Tibial nerve (tissue), 4 donors: ENCODE measurements at places on chromosomes 6 and 20. TPM values are rescaled to one million over a fixed set of nuclear protein-coding genes. Genes with fewer than 3 reads are reported as not detected.

TMEM217 gene
- total RNA-seq, result 1.2 TPM

DNA sequence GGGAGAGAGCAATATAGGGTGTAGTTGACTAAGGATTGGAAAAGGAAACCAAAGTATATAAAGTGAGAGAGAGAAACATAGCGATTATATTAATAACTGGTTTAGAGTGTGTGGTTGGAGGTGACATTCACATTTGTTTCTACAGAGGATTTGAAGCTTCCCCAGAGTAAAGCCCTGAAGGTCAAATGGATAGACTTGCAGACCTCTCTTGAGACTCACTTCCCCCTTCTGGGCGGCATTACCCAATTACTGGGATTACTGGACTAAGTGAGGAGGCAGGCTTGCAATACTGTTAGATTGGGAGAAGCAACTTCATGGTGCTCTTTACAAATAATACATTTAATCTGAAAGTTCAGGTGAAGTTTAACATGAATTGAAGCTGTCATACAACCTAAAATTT is 10.7 kb downstream of the FIG4 start:
- no peak for DNase-seq

DNA sequence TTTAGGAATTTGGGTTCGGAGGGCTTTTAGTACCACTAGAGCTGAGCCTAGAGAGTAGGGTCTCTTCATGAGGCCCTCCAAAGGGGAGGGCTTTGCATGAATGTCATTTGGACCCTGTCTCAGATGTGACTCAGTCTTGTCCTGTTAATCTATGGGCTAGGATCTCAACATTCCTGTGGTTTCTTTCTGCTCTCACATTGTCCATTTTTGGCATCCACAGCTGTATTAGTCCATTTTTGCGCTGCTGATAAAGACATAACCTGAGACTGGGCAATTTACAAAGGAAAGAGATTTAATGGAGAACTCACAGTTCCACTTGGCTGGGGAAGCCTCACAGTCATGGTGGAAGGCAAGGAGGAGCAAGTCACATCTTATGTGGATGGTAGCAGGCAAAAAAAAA is 61.0 kb downstream of the CRYBG1 start:
- no peak for DNase-seq

DNA sequence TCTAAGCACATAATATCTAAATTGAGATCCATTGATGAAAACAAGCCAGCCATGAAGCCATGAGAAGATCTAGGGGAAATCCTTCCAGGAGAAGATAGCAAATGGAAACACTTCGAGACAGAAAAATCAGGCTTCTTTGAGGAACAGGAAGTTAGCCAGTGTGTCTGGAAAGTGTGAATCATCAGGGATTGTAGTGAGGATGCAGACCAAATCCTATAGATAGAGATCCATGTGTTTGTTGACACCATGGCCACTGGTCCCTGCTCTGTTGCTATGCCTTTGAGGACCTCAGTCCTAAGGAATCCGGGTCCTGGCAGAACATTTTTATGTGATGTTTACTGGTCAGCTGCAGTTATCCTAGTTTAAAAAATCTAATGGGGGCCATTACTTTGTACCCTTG is 6.6 kb upstream of the ELOVL2 start:
- no peak for DNase-seq

DDX27 gene
- total RNA-seq, result 31.5 TPM

GRCh38 chr6:90048206-90048967 is 154.1 kb downstream of the GJA10 start:
- DNase-seq, result no peak

GRCh38 chr20:20235681-20236080 is 132.2 kb upstream of the INSM1 start:
- DNase-seq, result no peak

- no peak for DNase-seq
Observed at GRCh38 chr20:15178581-15178980, 841.2 kb upstream of the FLRT3 start.

- no peak for DNase-seq
Observed at GRCh38 chr6:149216459-149216858, 101.1 kb upstream of the TAB2 start.

DNA sequence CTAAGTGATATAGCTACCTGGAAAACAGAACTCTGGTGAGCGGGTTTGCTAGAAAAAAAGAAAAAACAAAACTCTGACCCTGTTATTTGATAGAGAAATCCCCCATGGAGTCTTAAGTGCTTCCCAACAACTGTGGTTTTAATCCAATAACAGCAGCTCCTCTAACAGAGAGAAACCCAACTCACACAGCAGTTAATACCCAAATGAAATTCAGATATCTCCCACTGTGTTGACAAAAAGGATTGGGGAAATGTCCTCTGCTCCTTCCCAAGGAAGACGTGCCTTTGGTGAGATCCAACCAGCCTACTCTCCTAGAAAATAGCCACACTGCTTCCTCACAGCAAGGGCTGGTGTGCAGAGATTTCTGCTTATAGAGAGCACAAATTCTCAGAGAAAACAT is 200.4 kb upstream of the FBXL4 start:
- DNase-seq, result no peak

GRCh38 chr20:428658-429200 is 20.6 kb downstream of the RBCK1 start:
- no peak for DNase-seq

DNA sequence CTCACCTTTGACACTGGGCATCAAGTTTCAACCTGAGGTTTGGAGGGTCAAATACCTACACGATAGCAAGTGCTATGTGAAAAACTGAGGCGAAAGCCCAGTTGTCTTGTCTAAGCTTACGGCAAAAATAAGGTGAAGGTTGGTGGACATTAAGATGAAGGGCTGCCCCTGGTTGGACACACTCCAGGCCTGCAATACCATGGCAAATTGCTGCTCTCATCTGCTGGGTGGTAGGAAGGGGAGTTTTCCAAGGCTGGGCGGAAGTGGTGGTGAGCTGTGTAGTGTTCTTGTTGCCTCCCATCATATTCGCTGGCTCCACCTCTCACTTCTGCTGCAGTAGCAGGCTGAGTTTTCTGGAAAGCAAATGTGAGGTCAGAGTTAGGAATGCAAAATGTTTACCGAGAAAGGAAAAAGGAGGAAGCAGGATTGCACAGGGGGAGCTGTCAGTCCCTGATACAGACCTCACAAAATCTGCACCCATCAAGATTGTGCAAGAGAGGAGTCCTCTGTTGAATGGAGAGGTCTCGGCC is 33.7 kb downstream of the SCP2D1 start:
- DNase-seq, result no peak

GRCh38 chr20:48772183-48772976 is 55.4 kb downstream of the PREX1 start:
- peak; percentile 46 for DNase-seq

DNA sequence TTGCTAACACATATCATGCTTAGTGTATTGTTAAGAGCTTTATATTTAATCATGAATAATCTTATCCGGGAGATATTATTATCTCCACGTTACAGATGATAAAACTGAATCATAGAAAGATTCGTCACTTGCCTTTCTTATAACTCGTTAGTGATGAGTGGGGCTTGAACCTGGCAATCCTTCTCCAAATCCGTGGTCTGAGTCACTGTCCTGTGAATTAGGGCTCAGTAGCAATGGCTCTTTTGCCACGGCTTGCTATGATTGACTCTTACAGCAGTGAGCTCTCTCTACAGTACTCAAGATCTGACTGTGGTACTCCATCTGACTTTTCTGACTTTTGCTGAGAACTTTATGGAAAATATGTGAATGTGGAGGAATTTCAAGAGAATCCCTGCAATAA is 246.9 kb downstream of the PACRG start:
- DNase-seq, result no peak

- no peak for DNase-seq
Observed at GRCh38 chr6:3318226-3318625, 59.5 kb downstream of the PSMG4 start.

- DNase-seq, result no peak
Observed at GRCh38 chr20:22826306-22827230, 208.5 kb upstream of the SSTR4 start.

SLC22A7 gene
- not detected for total RNA-seq

DNA sequence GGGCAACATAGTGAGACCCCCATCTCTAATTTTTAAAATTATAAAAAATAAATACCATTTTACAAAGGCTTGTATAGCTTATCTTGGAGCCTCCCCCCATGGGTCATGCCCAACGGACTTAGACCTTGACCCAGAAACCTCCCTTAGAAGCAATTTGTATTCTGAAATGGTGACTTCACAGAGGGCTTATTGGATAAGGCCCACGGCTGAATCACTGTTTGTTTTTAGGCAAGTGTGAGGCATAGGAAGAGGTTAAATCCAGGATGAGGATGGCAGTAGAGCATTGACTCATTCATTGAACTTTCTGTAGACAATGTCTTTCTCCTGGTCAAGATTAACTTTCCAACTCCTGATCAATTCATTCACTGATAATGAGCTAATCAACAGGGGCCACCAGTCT is 6.2 kb upstream of the SNAI1 start:
- no peak for DNase-seq

- DNase-seq, result no peak
Observed at GRCh38 chr6:122033564-122034181, 365.8 kb upstream of the HSF2 start.

- no peak for DNase-seq
Observed at GRCh38 chr20:35020108-35020928, 64.7 kb downstream of the MYH7B start.
